ENCODE measurements at places on chromosomes 3 and 15.
A peak's percentile ranks its signal among the peaks of the same experiment; 100 is the strongest.

- DNase-seq = no peak
Measured at GRCh38 chr3:51703068-51703760, 3.7 kb upstream of the GRM2 start.

DNA sequence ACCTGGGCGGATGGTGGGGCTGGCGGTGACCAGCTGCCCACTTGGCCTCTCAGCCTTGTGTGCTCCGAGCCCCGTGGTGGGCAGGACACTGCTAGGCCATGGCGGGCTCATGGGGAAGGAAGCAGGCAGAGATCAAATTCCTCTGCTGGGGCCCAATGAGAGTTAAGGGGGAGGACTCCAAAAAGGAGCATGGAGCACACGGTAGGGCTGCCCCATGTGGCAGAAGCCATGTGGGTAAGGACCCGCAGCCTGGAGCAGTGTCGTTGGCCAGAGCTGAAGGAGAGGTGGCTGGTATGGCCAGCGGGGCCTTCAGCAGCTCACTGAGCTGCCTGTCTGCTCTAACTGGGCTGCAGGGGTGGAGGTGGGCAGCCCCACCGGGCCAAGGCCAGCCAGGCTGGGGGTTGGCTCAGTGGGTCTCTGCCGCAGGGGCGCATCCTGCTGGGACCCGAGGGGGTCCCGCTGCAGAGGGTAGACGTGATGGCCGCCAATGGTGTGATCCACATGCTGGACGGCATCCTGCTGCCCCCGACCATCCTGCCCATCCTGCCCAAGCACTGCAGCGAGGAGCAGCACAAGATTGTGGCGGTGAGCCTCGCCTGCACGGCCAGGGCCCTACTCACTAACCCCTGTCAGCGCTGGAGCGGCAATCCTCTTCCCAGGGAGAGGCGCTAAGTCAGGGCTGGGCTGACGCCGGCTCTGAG is 11.3 kb downstream of the STAB1 start:
- DNase-seq = no peak

GRCh38 chr15:66698971-66699370 is 3.1 kb upstream of the SMAD6 start:
- no peak for DNase-seq

GRCh38 chr3:147794596-147794995 is 385.4 kb downstream of the ZIC1 start:
- no peak for DNase-seq

DNA sequence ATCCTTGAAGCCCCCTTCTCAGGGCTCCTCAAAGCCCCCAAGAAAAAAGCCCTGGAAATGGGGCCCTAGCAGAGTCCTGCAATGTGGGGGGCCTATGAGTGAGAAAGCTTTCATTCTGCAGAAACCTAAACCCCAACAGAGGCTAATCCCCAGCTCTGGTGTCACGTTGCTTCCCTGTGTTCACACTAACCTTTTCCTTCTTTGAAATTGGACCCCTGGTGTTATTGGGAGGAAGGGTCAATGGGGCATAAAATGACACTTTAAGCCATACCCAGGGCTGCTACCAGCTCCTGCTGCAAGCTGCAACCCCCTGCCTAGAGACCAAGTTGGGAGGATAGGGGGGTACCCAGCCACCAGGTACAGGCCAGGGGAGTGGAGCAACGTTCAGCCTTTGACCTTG is 2.1 kb downstream of the CYP1A2 start:
- no peak for DNase-seq

GRCh38 chr15:60000113-60000823 is 3.8 kb upstream of the FOXB1 start:
- DNase-seq = no peak

DNA sequence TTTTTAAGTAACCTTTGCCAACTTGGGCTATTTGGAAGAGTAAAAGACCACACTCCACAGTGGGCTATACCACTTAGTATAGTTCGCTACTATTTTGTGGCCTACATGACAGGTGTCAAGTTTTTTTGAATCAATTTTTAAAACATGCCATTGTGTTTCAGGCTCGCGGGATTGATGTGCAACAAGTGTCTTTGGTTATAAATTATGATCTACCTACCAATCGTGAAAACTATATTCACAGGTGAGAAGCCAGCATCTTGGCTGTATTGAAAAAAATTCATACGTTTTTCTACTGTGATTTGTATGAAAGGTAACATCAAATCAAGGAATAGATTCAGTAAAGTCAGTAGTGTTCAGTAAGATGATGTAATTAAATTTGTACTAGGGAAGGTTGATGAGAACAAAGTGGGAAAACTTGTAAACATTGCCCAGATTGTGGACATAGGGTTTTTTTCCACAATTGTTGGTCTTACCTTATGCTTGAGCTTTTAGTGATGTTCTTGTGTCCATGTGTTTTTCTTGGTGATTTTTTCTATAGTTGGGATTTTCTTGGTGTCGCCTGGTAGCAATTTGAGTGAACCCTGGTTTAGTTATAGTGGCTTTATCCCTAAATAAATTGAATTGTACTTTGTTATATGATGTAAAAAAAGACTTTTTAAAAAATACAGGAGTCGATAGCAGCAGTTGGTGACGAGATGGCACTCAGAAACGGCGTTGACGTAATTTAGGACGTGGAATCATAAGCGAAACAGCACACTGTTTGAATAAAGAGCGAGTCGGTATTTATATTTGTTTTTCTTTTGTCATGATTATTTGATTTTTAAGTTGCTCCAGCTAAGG is 4.5 kb downstream of the EIF4A2 start:
- no peak for DNase-seq

DNA sequence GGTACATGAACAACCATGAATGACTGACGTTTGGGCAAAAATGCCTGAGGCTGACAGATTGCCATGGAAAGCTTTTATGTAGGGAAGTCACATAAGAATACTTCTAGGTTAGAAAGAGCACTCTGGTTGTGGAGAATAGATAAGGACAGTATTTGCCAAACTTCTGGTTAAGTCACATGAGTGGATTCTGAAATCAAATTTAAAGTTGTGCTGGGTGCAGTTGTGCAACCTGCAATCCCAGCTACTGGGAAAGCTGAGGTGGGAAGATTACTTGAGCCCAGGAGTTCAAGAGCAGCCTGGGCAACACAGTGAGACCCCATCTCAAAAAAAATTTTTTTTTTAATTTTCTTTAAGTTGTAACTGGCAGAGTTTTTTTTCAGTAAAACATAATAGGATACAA is 7.2 kb upstream of the ZNF148 start:
- no peak for DNase-seq

- no peak for DNase-seq
Measured at GRCh38 chr15:31402003-31402402, 75.4 kb downstream of the KLF13 start.

GRCh38 chr3:177646749-177647148 is 449.5 kb upstream of the TBL1XR1 start:
- peak; percentile 6 for DNase-seq

GRCh38 chr3:32137870-32138269 is 31.4 kb downstream of the GPD1L start:
- no peak for DNase-seq

DNA sequence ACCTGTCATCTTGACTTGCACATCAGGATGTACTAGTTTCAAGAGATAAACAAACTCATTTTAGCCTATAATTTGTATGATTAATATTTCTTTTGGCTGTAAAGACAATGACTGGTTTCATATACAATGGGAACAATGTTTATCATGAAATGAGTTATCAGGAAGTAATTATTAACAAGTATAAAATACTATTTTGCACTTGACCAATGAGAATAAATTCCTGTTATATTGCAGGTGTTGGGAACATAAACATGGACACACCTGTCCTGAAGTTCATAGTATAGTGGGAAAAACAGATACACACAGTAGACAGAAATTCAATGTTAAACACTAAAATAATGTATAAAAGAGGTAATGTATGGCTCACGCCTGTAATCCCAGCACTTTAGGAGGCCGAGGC is 56.9 kb downstream of the UBR1 start:
- DNase-seq = no peak

- DNase-seq = no peak
Measured at GRCh38 chr15:89329329-89330084, 5.1 kb downstream of the POLG start.

DNA sequence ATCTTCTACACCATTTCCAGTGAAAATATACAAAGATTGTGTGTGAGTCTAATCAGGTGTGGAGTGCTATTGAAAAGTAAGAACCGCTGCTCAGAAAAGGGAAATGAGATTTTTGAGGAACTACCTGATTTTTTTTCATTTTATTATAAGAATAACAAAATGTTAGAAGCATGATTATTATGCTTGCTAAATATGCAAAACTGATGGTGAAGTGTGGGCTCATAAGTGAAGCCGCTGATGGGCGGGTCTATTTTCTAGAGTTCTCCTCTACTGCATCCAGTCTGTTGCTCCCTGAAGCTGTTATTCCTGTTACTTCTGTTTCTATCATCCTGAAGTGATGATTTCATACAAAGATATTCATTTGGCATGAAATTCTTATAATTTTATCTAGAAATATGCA is 612.0 kb downstream of the CADM2 start:
- DNase-seq = no peak

GRCh38 chr3:117603097-117603496 is 893.5 kb downstream of the TUSC7 start:
- no peak for DNase-seq

DNA sequence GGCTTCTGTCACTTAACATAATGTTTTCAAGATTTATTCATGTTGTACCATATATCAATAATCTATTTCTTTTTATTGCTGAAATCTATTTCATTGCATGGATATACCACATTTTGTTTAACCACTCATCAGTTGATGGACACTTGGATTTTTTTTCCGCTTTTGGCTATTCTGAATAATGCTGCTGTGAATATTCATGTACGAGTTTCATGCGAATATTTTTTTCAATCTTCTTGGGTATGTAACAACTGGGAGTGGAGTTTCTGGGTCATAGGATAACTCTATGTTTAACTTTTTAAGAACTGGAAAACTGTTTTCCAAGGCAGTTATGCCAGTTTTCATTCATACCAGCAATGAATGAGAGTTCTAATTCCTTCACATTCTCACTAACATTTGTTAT is 21.7 kb upstream of the GPR160 start:
- no peak for DNase-seq

DNA sequence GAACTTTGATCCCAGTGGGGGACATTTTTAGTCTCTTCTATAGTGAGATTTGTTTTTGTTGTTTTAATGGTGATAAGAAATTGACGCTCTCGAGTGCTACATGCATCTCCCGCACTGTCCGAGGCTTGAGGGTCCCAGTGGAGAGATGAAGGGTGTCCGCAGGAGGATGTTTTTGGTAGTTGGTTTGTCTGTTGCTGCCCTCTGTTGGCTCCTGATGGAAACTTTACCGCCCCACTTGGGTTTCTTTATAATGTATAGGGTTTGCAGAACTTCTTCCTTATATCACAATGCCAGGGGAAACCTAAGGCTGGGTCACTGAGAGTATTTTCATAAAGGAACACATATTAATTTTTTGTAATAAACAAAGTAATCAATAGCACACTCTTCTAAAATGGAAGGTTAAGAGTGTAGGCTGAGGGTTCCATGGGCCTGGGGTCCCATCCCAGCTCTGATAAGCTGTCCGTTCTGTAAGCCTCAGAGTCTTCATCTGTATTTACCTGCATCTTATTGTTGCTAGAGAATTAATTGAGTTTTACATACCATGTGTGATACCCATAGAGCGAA is 185.3 kb upstream of the FEZF2 start:
- no peak for DNase-seq

DNA sequence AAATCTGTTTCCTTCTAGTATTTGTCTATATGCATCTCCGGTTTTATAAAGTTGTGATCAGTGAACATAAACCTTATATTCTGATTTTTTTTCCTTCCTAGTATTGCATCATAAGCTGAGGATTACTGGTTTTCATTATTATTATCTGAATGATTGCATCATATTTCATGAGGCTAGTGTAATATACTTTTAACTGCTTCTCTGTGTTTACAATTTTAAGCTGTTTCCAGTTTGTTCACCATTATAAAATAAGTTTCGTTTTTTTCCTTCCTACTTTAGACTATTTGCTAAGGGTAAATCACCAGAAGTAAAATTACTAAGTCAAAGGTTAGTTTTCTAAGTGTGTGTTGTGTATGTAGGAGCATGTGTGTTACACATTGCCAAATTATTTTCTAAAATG is 20.2 kb downstream of the SEMA6D start:
- no peak for DNase-seq

DNA sequence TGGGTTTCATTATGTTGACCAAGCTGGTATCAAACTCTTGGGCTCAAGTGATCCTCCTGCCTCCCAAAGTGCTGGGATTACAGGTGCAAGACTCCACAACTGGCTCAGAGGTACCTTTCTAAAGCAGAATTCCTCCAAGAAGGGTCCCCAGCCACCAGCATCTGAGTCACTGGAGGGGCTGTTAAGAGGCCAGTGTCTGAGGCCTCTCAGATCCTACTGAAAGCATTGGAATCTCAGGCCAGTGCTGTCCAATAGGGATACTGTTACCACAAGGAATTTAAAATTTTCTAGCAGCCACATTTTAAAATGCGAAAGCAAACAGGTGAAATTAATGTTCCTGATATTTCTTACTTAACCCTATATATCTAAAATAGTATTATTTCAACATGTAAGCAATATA is 1.3 kb downstream of the CAV3 start:
- DNase-seq = no peak

- DNase-seq = no peak
Measured at GRCh38 chr15:57752436-57752835, 45.9 kb downstream of the POLR2M start.

GRCh38 chr15:78922527-78922926 is 22.3 kb downstream of the CTSH start:
- DNase-seq = no peak

DNA sequence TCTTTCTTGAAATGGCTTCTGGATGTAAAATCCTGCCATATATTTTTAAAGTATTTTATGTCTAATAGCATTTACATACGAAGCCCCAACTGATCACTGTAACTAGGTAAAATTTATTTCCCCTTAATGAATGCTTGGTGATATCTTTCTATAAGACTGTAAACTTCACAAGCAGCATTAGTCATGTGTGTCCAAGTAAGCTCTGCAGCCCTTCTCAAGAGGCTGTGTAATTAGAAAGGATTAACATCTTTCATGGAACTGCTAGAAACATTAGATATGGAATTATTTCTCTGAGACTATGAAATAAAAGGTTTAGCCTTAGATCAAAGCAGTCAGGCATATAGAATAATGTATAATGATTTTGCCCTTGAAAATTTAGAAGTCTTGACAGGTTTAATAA is 143.3 kb downstream of the EPHA3 start:
- no peak for DNase-seq

DNA sequence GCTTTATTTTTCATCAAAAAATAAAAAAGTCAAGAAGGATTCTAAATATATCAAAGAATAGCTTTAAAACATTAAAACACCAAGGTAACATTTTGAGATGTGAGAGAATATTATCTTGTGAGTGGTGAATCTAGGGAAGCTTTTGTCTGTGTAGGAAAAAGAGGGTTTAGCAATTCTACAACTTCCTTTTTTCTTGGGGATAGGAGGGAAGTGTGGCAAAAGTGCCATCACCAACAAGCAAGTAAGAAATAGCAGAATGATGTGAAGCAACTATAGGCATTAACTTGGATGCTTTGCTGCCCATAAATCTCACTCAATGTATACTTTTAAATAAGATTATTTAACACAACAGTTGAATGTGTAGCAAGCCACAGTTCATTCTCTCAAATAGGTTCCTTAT is 57.8 kb upstream of the SUCLG2 start:
- DNase-seq = no peak
